ENCODE measurements at places on chromosomes 2 and 18.

GRCh38 chr2:196259507-196260481 lies 88.4 kb upstream of the STK17B start:
- peak; percentile 32 for DNase-seq

DNA sequence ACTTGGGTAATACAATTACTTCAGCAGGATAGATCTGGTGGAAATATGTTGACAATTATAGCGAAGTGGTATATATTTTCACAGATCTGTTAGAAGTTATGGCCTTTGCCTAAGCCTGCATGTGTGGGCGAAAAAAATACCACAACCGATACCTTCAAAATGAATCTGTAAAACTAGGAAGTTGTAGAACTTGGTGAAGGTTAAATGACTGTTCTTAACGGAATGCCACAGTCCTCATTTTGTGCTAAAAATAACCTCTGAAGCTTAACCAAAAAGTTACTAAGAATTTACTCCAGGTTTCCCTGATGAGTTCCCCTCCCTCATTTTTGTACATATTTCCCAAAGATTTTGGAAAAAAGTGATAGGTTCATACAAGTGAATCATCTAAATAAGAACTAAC lies 550.7 kb downstream of the THSD7B start:
- no peak for DNase-seq

DNA sequence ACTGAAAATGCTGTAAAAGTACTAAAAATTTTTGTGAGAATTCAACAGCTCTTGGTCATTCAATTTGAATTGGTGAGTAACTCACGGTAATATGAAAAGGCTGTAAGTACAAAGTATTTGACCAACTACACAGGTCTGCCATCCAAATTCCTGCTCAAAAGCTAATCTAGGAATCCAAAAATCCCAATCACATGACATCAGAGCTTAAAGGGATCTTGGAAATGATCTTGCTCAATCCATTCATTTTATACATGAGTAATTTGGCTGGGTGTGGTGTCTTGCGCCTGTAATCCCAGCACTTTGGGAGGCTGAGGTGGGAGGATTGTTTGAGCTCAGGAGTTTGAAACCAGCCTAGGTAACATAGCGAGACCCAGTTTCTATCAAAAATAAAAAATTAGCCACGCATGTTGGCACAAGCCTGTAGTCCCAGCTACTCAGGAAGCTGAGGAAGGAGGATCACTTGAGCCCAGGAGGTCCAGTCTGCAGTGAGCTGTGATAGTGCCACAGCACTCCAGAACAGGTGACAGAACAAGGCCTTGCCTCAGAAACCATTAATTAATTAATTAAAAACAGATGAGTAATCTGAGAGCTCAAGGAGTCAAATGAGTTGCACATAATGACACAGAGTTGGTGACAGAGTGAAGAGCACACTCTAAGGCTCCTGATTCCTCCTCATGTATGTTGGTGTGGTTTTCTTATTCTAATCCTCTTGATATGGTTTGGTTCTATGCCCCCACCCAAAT lies 19.8 kb downstream of the SPIRE1 start:
- DNase-seq, result no peak

DNA sequence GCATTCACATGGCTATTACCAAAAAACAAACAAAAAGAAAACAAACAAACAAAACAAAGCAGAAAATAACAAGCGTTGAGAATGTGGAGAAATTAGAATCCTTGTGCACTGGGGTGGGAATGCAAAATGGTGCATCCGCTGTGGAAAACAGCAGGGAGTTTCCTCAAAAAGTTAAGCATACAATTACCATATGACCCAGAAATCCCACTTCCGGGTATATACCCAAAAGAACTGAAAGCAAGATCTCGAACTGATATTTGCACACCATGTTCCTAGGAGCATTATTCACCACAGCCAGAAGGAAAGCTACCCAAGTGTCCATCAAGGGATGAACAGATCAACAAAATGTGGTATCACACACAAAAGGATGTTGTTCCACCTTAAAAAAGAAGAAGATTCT lies 17.9 kb upstream of the TEX51 start:
- no peak for DNase-seq

- no peak for DNase-seq
These were observed 14.5 kb upstream of the ASPRV1 start for GRCh38 chr2:69975853-69976462.

- no peak for DNase-seq
These were observed 31.5 kb upstream of the SMAD7 start for GRCh38 chr18:48982266-48982665.

DNA sequence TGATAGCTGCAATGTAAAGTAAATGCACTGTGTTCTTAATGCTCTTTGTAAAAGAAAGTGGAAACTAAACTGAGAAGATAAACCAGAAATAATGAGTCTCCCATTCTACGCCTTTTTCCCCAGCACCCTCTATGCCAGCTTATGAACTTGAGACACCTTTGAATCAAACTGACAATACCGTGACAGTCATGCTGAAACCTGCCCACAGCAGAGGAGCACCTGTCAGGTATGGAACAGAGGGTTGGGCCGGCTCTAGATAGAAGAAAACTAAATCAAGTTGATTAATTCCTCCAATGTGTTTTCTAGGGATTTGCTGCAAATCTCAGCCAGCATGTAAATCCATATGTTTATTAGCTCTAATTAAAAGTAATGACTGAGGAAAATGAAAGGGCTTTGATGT lies 520.6 kb upstream of the RAB12 start:
- DNase-seq, result no peak

DNA sequence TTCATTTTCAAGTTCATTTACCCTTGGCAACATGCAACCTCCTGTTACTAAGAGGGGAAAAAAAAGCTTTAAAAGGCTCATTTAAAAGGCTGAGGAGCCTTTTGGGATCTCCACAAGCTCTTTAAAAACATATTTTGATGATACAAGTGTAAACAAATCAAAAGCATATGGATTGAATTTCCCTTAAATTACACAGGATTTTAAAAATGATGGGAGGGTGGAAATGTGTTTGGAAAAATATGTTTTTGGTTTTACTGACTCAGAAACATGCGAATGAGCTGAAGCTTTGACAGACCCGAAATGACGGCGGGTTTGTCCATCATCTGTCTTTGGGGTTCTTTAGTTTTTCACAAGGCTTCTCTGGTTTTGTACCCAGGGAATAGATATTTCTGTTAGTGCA lies 180.6 kb upstream of the CCDC68 start:
- DNase-seq, result no peak

GRCh38 chr2:69989009-69989408 lies 27.6 kb upstream of the ASPRV1 start:
- no peak for DNase-seq

- DNase-seq, result no peak
These were observed 135.9 kb upstream of the HNRNPA3 start for GRCh38 chr2:177076636-177077179.

GRCh38 chr2:204657024-204657423 lies 111.7 kb downstream of the PARD3B start:
- no peak for DNase-seq

DNA sequence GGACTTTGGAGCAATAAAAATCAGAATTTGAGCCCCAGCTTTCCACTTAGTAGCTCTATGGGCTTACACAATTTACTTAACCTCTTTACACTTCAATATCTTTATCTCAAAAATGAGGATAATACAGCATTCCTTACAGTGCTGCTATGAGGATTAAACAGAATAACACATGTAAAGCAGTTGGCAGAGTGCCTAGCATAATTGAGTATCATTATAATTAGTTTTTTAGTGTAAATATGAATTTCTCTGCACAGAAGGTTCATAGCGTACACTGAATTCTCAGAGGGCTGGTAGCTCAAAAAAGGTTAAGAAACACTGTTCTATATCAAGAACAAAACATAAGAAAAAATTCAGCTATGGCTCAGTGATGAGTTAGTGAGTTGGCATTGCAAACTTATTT lies 190.4 kb upstream of the CYP26B1 start:
- DNase-seq, result no peak

GRCh38 chr2:127431408-127432023 lies 13.3 kb downstream of the PROC start:
- DNase-seq, result no peak

DNA sequence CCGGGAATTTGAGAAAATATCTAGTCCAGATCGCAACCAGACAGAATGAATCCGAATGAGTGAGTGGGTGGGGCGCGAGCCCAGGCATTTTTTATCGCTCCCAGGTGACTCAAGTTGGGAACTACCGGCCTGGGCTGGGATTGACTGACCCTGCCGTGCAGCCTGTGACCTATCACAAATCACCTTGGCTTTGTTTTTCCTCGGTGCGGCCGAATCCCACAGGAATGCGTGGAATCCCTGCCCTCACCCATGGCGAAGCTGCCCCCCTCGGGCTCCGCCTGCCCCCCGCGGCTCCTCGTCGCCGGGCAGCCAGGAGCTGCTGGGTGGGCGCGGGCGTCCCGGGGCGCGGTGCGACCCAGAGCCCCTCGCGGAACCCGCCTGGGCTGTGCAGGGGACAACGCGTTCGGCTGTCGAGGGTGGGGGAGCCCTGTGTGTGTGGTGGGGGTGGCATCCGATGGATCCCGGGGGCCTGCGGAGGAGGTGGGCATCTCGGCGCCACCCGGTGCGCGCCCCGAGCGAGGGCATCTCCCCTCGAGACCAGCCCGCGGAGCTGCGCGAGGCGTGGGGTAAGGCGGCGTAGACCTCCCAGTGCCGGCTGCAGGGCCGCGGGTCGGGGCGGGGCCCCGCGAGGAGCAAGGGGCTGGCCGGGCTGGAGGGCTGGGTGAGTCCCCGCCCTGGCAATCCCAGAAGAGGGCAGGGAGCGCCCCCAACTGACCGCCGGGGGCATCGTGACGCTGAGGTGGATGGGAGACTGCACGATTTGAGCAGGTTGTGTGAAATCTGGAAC lies 16.5 kb downstream of the B3GNT7 start:
- peak; percentile 61 for DNase-seq

GRCh38 chr2:71860381-71860926 lies 287.2 kb downstream of the CYP26B1 start:
- DNase-seq, result no peak

DNA sequence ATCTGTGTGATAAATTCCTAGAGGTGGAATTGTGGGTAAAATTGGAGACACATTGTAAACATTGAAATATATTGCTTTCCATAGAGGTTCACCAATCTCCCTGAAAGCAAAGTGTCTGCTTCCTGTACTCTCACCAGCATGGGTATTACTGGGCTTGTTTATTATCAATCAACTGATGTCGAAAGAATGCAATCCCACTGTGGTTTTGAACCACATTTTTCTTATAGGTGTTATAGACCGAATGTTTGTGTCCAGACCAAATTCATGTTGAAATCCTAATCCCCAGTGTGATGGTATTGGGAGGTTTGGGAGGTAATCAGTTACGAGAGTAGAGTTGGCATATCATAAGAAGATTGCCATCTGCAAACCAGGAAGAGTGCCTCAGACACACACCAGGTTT lies 1212.4 kb downstream of the LRP1B start:
- DNase-seq, result no peak

DNA sequence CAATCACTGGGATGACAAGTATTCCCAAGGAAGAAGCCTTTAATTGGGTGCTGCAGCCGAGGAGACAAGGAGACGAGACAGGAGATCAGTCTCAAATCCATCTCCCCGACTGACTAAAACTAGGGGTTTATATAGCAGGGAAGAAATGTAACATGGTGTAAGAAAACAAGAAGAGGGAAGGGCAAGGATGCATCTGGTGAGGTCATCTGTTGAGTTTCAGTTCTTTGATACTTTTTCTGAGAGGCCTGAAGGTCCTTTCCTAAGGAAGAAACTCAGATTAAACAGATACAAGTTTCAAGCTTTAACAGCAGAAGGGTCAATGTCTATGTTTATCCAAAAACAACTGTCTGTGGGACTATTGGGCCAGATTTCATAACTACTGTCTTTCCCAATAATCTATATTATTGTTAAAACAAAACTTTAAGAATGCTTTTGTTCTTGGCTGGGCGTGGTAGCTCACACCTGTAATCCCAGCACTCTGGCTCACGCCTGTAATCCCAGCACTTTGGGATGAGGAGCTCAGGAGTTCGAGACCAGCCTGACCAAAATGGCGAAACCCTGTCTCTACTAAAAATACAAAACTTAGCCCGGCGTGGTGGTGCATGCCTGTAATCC lies 2.5 kb upstream of the PDCL3 start:
- no peak for DNase-seq

DNA sequence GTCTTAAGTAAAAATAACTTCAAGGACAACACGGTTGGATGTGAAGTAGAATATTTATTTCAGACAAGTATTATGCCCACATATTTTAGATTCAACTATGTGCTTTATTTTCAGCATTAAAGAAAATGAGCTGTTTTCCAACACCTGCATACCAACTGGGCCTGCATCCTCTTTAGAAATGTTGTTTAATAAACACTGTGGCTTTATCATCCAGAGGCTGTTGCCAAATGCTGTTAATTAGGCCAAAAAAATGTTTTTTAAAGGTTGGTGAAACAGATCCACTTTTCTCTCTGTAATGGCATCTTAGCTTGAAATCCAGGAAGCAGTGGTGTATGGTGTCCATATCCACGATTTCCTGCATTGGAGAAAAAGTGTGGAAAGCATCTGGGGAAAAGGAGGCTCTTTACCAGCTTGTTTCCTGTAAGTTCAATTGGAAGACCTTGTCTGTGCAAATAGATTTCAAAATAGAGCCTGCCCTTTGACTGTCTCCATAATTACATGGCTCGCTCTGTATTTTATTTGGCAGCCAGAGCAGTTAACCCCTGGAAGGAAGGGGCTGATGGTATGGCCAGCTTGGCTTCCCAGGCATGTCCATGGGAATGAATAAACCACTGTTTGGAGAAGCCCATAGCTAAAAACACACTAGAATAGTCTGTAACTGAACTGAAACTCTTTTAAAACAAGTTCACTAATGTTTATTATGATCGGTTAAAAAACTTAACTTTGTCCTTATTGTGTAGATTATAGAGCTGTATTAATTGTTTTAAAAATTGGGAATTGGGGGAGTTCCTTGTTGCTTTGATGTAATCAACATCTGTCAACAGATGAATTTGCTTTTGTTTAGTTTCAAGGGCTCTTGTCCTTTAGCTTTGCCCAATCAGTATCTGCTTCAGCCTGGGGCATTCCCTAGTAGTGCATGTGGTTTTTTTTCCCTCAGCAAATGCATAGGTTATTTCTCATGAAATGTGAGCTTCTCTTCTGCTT lies 33.0 kb upstream of the DLX1 start:
- DNase-seq, result no peak

- no peak for DNase-seq
These were observed 358.2 kb upstream of the MYT1L start for GRCh38 chr2:2689306-2689705.

- DNase-seq, result no peak
These were observed 21.0 kb downstream of the BCL11A start for GRCh38 chr2:60532421-60532820.

DNA sequence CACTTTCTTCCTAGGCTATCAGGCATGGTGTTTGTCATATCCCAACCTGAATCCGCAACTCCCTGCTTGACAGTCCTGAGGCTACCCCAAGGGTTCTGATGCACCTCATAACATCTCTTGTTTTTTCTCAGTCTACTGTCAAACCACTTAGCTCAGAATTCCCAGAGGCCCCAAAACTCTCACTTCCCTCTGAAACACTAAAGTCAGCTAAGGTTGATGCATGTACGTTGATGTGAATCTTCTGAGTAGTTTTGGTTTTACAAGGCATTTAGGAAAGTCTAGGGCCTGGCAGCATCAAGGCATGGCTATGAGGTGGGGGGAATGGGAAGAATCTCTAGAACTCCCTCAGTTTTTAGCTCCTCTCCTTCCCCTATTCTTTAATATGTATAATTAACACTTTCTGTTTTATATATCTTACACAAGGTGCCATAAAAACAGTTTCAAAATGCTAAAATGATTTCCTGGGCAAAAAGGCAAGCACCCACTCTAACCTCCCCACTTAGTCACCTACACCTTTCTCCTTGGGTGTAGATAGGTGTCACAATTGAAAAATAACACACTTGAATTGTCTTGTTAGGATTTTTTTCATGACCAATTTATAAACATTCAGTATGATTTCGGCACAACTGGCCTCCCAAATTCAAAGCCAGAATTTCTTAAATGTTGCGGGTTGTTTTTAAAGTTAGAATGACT lies 71.4 kb upstream of the TANK start:
- no peak for DNase-seq

All from activated CD8-positive, alpha-beta memory T cell treated with anti-CD3 and anti-CD28 coated beads for 4 hours (primary cell).